ENCODE measurements at places on chromosomes 6 and 20.

- DNase-seq, result no peak
Measured at GRCh38 chr20:52340036-52340634, 148.6 kb upstream of the ZFP64 start.

DNA sequence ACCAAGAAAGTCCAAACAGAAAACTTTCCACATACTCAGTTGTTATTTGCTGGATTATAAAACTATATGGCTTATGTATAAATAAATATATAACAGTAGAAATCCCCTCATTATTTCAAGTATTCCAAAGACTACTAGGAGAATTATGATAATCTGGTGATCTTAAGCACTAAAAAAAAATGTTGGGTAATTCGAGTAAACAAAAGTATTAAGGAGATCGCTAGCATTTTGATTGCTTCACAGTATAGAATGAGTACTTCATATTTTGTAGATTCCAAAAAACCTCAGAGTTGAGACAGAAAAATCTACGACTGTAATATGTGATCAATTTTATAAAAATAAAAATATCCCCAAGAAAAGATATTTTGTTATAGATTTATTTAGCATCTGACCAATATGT lies 236.4 kb upstream of the TENT5A start:
- no peak for DNase-seq

- DNase-seq, result no peak
Measured at GRCh38 chr6:134211297-134211696, 106.6 kb downstream of the SGK1 start.

DNA sequence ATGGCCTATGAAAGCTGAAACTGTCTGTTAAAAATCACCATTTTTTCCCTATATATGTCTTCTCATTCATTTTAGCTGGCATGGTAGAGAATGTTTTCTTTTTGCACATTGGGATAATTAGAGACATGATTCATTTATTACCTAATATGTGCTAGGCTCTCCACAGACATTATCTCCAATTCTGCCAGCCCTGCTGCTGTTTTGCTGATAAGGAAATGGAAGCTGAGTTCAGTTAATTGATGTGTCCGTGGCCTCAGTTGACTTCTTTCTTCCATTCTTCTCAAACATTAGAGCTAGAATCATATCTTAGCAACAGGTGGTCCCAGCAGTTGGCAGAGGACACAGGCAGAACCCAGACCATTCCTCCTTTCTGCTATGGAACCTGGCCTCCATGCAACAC lies 644.1 kb upstream of the CITED2 start:
- DNase-seq, result no peak

DNA sequence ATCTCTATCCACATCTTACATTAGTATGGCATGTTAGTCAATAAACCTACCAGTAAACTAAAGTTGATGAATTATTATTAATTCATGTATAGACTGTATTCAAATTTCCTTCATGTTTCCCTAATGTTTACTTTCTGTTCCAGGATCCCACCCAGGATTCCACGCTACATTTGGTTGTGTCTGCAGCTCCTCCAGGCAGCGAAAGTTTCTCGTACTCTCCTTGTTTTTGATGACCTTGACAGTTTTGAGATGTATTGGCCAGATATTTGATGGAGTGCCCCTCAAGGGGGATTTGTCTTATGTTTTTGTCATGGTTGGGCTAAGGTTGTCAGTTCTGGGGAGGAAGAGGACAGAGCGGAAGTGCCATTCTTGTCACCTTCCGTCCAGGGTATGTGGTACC lies 445.2 kb upstream of the CDH4 start:
- no peak for DNase-seq

- DNase-seq, result no peak
Measured at GRCh38 chr20:58461899-58462298, 53.3 kb downstream of the APCDD1L start.

- no peak for DNase-seq
Measured at GRCh38 chr6:116382587-116382986, 11.8 kb downstream of the DSE start.

DNA sequence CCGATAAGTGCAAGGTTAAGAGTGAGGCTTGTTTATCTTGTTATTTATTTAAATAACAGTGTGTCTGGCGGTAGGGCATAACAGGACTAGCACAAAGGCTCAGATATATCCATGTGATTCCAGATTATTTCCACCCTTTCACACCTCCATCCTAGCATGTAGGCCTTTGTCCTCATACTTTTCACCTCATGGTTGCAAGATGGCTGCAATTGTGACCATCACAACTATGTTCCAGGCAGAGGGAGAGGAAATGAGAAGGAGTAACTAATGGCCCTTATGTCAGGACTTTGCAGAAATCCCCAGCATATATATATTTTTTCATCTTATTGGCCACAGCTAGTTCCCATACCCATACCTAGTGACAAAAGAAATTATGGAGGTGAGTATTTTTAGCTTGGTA lies 23.5 kb upstream of the RALY start:
- DNase-seq, result no peak

DNA sequence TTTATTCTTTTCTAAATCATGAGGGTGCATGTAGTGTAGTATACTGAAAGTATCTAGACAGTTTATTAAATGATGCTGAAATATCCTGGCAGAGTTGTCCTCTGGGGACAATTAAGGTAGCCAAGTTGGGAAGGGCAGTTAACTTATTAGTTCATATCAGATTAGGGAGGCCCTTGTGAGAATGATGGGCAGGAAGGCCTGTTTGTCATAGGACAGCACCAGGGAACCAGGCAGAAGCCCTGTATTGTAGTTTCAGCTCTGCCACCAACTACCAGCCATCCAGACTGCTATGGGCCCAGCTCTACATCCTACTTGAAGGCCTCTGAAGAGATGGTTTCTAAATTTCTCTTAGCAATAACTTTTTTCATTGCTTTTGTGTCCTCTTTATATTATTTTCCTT lies 4.0 kb downstream of the MYLIP start:
- DNase-seq, result no peak

GRCh38 chr6:26532699-26533531 lies 5.3 kb upstream of the HMGN4 start:
- DNase-seq, result peak; percentile 94
